ENCODE measurements at places on chromosomes 12 and 14.

DNA sequence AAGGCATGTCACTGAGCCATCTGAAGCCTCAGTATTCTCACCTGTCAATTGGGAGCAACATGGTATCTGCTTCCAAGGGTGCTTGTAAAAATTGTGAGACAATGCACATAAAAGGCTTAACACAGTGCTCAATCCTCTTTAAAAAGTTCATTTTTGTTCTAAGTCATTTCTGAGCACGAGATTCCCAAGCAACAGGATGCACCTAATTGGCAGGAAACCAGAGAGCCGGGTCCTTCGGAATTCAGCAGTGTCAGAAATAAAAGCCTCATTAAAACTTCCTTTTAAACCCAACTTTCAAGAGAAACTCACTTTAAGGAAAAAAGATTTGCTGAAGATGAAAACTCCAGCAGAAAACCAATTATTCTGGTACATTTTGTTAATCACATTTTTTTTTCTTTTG lies 112.4 kb upstream of the NOS1 start:
- DNase-seq = no peak

GRCh38 chr12:109778684-109779083 lies 54.5 kb downstream of the TRPV4 start:
- DNase-seq = no peak

GRCh38 chr12:29429999-29430715 lies 49.2 kb upstream of the ERGIC2 start:
- no peak for DNase-seq

DNA sequence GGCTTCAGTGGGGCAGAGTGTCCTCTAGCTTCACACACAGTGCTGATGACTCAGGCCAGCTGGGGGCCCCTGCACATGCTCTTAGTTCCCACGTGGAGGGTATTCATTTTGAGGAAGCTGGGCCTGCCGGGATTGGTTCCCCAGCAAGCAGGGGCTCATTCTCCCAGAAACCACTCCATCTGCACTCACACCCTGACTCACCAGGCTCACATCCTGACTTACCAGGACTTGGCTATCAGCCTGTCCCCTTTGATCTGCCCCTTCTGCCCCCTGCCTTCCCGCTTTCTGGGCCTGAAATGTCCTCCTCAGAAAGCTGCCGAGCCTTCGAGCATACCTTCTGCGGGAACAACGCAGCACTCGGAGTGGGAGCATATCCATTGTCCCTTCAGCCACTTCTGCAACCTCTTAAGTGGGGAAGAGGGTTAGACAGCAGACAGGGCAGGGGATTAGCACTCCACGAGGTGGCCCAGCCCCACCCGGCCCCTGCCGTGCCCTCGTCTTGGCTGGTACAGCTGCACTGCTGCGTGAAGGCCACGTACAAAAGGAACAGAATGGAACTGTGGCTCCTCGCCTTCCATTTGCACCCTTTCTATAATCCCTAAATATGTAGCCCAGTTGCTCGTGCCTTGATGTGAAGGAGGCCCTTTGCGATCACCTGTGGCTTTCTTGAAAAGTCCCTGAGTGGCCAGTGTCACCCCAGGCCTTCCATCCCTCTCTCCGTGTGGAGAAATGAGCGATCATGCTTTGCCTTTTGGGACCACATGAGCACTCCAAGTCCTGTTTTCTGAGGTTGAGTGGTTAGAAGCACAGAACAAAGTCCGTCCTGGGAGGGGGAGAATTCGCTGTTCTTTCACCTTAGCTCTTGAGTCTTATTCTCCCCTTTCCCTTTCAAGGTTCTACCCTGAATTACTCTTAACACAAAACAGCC lies 26.1 kb downstream of the TPCN1 start:
- no peak for DNase-seq

- DNase-seq = no peak
Observed at GRCh38 chr12:96436366-96437170, 36.3 kb upstream of the CDK17 start.

DNA sequence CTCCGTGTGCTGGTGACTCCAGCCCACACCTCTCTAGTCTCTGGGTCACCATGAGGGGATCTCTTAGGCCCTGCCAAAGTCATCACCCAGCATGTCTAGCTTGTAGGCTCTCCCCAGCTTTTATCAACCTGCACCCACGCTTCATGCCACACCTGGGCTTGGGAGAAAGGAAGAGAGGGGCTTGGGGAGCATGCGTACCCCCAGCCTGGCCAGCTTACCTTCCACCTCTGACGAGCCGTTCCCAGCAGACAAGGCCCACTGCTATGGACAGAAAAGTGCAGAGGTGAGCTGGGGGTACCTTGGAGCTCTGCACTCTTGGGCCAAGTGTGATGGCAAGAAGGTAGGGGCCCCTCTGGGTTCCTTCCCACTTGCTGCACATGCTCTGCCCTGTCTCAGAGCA lies 1.7 kb downstream of the PGF start:
- DNase-seq = no peak

DNA sequence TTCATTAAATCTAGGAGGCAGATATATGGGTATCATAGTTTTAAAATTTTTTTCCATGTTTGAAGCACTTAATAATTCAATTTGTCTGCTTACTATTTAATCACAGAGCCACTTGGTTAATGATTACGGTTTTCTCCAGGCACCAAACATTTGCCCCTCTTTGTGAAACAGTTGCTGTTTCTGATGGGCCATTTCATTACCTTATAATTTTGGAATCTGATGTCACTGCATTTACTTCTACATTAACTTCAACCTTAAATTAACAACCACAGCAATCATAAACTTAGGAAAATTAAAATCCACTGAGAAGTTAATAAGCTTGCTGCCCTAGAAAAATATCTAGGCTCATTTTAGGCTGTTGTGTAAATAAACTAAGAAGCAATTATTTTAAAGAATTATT lies 17.0 kb downstream of the TMCC3 start:
- no peak for DNase-seq

GRCh38 chr12:89539426-89540223 lies 13.8 kb upstream of the POC1B start:
- no peak for DNase-seq

- DNase-seq = no peak
Observed at GRCh38 chr12:95648990-95649791, 97.9 kb upstream of the USP44 start.

DNA sequence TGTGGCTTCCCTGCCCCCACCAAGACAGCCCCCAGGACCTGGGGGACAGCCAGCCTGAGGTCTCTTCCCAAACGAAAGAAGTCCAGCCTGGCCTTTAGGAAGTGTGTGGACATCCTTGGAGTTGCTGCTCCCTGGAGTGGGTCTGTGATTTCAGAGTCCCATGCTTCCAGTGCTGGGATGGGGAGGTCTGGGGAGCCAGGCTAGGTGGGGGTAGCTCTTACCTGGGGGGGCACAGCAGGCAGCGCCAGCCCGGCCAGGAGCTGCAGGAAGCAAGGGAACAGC lies 509 bp downstream of the PGF start:
- DNase-seq = no peak

Data from activated CD4-positive, alpha-beta T cell treated with anti-CD3 and anti-CD28 coated beads for 4 hours (primary cell).